GM12891 (cell line): ENCODE measurements at places on chromosomes 12 and 14.

DNA sequence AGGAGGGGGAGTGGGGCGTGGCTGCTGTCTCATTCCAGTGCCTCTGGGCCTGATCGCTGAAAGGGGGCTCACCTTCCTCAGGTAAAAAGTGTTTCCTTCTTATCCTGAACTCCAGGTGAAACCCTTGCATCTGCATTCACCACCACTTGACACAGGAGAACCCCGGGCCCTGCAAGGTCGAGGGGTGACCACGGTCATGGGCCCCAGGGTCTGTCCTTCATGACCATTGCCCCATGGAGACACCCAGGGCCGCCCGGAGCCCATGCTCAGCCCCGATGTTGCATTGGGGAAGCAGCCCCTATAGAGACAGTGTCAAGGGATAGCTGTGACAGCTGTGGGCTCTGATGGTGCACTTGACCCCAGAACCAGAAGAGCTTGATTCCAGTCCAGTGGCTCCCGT, 34.4 kb upstream of the DYNC1H1 start:
- no peak for DNase-seq

- DNase-seq = no peak
These were observed 6.2 kb upstream of the SLC7A7 start for GRCh38 chr14:22821193-22822015.

DNA sequence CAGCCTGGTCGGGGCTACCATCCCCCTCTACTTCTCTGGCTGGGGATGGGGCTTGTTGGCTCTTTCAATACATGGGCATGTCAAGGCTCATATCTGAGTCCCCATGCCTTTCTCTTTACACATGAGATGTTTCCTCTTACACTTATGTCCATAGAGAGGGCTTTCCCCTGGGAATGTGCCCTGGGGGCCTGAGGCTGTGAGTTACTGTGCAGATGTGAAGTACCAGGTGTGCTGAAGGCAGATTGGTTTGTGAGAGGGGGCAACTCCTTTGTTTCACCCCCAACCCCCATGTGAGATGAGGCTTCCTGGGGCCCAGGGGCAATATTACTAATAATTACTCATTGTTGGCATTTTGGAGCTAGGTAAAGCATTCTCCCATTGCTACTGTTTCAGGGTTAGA, 32.8 kb downstream of the NRXN3 start:
- no peak for DNase-seq

- no peak for DNase-seq
These were observed 101.5 kb upstream of the USP15 start for GRCh38 chr12:62158461-62159360.

GRCh38 chr12:94277426-94278000, 129.1 kb downstream of the PLXNC1 start:
- DNase-seq = no peak

DNA sequence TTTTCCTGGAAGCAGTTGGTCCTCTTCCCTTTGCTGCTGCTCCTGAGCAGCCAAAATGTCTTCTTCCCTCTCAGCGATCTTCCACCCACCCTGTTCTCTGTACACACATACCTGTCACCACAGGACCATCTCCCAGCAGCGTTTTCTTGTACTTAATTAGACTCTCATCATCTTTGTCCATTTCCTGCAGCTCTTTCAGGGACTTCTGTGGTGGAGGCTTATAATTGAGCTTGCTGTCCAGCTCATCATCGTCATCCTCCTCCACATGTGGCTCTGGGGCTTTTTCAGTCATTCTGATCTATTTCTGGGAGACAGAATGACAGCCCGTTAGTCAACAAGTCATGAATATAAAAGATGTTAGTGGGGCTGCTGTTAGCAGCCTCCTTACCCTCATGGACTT, 11.0 kb downstream of the ARHGDIB start:
- DNase-seq = no peak

- DNase-seq = no peak
These were observed 393.1 kb upstream of the RGS6 start for GRCh38 chr14:71538938-71539649.

- peak; percentile 43 for DNase-seq
These were observed 10.9 kb downstream of the C12orf43 start for GRCh38 chr12:121005346-121005815.

GRCh38 chr14:36346052-36346451, 25.6 kb upstream of the MBIP start:
- no peak for DNase-seq

DNA sequence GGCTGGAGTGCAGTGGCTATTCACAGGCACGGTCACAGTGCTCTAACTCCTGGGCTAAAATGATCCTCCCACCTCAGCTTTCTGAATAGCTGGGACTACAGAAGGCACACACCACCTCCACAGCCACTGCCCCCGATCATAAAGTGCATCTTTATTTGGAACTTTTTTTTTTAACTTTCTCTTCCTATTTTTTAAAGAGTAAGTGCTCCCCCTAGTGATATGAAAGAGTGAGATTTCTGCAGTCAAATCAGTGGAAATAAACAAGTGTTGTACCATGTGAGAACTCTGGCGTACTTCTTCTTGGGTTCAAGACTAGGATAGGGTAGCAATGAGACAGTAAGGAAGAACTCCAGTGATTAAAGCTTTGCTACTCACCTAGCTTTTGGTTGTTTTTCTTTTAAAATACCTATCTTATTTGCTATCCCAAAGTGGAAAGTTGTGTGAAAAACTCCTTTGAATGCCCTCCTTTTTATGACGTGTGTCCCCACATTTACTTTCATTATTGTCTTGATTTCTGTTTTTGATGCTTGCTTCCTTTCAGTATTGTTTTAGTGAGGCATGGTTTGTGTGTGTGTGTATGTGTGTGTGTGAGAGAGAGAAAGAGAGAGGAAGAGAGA, 6.6 kb downstream of the PPP4R4 start:
- no peak for DNase-seq
